ENCODE measurements at places on chromosomes 1 and 21.

- peak; percentile 58 for DNase-seq
Observed at GRCh38 chr21:34630536-34631143, 15.7 kb upstream of the RCAN1 start.

DNA sequence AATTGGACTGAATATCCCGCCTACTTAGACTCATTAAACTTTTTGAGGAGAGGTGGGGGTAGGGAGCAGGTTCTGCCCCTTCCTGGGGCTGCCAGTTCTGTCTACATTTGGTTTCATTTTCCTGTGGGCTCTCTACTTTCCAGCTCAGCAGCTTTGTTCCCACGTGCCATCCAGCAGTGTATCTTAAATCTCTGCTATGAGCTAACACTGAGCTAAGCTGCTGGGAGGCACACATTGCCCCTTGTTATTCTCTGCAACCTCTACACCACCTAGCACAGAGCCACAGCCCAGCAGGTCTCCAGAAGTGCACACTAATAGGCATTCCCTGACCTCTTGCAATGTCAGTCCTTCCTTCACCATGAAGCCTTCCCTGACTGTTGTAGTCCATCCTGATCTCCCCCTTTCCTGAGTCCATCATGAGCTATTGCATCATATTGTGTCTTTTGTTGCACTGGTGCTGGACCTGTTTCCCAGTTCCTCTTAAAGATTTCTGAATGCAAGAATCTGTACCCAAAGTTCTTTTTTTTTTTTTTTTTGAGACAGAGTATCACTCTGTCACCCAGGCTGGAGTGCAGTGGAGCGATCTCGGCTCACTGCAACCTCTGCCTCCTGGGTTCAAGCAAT is 28.7 kb upstream of the NRDC start:
- DNase-seq = no peak

DNA sequence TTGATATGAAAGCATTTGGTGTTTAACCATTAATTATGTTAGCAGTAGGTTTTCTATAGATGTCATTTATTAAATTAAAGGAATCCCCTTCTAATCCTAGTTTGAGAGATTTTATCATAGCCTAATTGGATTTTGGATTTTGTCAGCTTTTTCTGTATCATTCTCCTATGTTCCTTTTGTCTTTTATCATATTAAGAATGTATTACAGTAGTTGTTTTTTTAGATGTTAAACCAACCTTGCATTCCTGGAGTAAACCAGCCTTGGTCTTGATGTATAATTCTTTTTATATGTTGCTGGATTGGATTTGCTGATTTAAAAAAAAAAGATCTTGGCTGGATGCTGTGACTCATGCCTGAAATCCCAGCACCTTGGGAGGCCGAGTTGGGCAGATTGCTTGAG is 5.6 kb downstream of the SETDB1 start:
- DNase-seq = no peak

- DNase-seq = peak; percentile 23
Observed at GRCh38 chr1:156852418-156852874, 6.5 kb downstream of the INSRR start.

DNA sequence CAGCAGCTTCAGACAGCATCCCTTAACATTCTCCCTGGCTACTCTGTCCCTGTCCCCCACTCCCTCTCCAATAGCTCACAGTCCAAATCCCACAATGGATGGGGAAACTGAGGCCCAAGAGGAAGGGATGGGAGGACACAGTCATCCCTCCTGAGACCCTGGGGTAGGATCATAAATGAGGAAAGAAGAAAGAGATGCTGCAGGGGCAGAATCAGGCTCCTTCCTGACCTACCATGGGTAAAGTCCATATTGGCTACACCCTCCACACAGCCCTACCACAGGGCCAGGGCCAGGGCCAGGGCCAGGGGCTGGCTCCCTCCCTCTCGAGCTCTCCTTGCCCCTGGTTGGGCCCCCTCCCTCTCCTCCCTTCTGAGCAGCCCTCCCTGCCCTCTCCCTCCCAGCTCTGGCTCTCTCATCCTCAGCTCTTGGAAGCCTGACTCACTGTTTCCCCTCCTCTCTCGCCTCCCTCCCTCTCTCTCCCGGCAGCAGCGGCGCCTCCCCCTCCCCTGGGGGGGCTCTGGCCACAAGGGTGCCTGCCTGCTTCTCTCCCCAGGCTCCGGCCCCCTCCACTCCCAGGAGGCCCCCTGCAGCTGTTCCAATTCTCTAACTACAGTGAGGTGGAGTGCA is 4.9 kb downstream of the AHDC1 start:
- DNase-seq = no peak

DNA sequence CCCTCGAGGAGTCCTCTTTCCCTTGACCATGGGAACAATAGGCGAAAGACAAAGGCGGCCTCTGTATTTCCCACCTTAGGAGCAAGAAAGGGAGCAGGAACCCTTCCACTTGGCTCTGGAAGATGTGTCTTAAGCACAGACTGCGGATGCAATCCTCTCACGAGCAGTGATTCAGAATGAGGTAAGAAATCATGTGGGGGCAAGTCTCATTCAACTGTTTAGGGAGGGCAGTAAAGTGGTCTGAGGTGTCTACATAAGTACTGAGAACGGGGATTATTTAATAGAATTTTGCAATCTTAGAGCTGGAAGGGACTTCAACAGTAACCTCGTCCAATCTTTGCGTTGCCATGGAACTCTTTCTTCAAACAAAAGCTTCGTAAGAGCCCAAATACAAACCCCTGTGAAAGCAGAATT is 1.6 kb upstream of the DYRK3 start:
- DNase-seq = peak; percentile 74

DNA sequence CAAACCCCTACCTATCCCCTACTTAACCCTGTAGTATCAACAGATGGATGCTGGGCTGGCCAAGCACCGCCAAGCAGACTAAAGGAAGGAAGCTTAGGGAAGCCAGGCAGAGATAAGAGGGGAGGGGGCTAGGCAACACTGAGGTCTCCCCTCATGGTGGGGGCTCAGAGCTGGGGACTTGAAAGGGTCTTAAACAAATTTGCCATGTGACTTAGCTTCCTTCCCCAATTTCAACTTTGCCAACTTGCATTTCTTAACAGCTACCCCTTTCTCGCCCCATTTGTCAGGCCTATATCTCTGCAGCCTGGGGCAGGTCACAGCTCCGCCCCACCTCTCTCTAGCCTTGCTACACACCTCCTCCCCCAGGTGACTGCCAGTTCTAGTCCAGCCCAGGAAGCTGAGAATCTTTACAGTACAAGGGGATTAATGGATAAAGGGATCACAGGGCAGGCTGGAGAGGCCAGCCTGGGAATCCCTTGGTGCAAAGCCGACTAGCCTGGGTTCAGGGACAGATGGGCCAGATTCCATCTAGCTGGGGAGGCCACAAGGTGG is 3.4 kb downstream of the KIF21B start:
- no peak for DNase-seq

DNA sequence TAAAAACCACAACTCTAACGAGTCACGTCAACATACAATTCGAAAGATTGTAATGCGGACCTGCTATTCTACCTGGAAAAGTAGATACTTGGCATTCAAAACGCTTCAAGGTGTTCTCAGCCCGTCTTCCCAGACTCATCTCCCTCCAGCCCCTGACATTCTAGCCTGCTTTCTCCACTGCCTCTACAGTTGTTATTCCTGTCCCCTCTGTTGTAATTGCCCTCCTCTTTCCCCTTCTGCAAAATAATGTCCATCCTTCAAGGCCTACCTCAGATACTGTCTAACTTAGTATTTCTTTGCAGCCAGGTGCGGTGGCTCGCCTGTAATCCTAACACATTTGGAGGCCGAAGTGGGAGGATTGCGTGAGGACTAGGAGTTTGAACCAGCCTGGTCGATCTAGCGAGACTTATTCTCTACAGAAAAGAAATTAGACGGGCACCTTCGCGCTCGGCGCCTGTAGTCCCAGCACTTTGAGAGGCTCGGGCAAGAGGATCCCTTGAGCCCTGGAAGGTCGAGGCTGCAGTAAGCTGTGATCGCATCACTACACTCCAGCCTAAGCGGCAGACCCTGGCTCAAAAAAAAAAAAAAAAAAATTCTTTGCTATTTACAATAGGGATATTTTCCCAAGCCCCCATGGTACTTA is 756 bp upstream of the RBM34 start:
- DNase-seq = no peak

DNA sequence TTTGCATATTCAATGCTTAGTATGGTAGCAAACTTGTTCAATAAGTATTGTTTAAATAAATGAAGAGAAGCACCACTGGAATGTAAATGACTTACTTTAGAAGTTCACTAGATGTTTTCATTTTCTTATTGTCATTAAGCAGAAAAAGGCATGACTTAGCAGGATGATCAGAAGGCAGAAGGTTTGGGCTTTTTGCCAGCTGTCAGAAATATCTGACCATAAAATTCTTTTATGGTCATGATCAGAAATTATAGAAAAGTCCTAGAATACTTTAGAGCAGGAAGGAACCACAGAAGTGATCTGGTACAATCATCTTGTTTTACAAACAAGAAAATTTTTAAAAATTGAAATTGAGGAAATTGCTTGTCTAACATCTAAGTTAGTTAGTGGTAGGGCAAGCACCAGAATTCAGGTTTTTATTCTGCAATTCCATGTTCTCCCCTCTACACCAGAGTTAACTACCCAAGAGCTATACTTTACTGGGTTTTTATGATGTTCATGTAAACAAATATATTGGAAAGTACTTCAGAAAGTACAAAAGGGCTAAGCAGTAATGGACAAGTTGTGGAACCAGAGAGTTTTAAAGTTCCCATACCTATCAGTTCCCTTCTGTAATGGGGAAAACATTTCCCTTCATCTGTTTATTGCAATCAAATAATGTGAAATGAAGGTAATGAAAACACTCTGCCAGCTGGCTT is 10.1 kb downstream of the FMO5 start:
- no peak for DNase-seq

- no peak for DNase-seq
Observed at GRCh38 chr1:101165954-101166353, 70.9 kb upstream of the S1PR1 start.

DNA sequence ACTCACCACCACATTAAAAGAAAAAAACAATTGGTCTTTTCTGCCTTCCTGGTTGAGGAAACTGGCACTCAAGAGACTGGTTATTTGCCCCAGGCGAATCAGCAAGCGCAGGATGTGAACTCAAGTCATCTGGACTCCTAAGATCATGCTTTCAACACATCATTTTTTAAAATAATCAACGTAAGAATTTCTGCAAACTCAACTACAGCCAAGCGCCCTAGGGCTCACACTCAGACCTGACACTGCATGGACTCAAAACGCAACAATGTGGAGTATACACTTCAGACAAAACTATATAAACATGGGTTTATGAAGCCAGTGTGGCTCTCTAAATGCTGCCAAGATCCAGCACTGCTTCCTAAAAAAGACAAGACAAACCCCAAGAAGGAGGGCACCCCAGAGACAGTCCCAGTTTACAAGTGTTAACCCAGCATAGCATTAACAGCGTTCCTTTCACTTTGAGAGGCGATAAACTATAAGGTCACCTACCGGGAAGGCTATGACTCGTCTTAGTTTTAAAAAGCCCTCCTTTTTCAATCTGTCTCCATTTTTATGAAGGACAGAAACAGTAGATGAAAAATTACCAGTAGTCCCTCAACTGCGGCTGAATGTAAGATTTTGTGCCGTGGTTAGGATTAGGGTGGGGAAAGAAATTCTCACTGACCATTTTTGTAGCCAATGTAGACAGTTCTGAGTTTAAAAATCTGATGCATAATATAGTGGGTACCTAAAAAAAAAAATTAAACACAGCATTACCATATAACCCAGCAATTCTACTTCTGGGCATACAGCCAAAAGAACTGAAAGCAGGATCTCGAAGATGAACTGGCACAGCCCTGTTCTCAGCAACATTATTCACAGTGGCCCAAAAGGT is 54.8 kb downstream of the SIPA1L2 start:
- no peak for DNase-seq

GRCh38 chr1:206087091-206087490 is 30.1 kb downstream of the AVPR1B start:
- no peak for DNase-seq

GRCh38 chr1:31182352-31182751 is 57.3 kb downstream of the NKAIN1 start:
- DNase-seq = peak; percentile 86

GRCh38 chr21:30337772-30338171 is 278 bp upstream of the KRTAP27-1 start:
- DNase-seq = no peak

DNA sequence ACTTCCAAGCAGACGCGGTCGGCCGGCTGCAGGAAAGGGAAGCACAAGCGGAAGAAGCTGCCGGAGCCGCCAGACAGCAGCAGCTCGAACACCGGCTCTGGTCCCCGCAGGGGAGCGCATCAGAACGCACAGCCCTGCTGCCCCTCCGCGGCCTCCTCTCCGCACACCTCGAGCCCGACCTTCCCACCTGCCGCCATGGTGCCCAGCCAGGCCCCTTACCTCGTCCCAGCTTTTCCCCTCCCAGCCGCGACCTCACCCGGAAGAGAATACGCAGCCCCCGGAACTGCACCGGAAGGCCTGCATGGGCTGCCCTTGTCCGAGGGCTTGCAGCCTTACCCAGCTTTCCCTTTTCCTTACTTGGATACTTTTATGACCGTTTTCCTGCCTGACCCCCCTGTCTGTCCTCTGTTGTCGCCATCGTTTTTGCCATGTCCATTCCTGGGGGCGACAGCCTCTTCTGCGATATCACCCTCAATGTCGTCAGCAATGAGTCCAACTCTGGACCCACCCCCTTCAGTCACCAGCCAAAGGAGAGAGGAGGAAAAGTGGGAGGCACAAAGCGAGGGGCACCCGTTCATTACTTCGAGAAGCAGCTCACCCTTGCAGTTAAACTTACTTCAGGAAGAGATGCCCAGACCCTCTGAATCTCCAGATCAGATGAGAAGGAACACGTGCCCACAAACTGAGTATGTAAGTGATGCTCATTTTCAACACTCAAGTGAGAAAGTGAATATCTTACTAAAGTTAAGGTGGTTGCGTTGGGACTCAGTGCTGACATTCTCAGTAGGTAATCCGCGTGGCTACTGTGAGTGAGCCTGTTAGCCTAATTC is 25.5 kb downstream of the UTS2 start:
- no peak for DNase-seq

DNA sequence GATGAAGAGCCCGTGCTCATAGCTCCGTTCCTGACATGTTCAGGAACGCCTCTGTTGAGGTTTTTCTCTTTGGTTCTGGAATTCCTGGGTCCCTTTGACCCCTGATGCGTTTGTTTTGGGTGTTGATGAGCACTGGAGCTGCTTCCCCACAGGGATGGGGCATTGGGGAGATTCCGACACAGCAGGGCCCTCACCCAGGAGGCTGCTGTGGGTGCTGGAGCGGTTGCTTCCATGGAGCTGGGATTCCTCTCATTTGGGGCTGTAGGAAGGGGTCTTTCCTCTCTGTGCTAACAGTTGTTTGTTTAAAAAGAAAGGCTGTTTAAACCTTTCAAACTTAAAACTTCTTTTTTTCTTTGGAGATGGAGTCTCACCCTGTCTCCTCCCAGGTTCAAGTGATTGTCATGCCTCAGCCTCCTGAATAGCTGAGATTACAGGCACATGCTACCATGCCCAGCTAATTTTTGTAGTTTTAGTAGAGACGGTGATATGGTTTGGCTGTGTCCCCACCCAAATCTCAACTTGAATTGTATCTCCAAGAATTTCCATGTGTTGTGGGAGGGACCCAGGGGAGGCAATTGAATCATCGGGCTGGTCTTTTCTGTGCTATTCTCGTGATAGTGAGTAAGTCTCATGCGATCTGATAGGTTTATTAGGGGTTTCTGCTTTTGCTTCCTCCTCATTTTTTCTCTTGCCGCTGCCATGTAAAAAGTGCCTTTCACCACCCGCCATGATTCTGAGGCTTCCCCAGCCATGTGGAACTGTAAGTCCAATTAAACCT is 48.9 kb downstream of the SKI start:
- no peak for DNase-seq
